ENCODE measurements at places on chromosomes 3 and 15.

GRCh38 chr3:110180733-110181132 lies 843.4 kb upstream of the DPPA4 start:
- DNase-seq, result no peak

DNA sequence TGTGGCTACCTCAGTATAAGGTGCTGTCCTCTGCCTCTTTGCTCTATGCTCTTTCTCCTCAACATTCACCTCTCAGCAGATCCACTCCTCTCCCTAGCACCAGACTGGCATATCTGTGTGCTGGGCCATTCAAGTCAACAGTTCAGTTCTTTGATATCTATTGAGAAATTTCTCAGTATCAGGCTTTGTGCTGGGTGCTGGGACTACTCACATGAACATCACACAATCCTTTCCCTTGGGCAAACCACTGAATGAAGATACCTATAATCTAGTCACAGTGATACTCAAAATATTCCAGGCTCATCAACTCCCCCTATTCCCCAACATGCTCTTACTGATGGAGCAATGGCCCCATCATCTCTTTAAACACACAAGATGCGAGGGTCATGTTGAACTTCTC lies 120.8 kb downstream of the RPL22L1 start:
- DNase-seq, result no peak

DNA sequence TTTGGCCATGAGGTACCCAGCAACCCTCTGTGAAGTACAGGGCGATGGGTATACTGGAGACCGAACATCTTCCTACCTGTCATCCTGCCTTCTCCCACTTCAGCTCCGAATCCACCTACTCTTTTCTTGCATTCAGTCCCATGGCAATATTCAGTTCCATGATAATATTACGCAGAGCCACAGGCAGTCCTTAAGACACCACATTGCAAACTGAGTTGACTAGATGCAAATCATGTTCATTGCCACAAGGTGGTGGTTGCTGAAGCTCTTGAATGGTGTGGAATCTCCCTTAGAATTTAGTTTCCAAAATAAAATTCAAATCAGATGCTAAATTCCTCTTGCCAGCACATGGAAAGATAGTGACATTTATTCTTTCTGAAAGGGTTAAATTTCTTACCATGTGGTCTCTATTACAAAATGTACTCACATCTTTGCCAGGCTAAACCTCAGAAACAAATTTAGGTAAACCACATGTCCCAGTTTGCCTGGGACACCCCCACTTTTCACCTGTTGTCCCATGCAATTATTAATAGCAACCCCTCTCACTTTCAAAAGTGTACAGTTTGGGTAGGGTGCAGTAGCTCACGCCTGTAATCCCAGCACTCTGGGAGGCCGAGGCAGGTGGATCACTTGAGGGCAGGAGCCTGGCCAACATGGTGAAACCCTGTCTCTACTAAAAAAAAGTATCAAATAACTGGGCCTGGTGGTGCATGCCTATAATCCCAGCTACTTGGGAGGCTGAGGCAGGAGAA lies 1.7 kb upstream of the NME9 start:
- DNase-seq, result no peak

GRCh38 chr15:95416576-95416975 lies 913.9 kb upstream of the NR2F2 start:
- no peak for DNase-seq

DNA sequence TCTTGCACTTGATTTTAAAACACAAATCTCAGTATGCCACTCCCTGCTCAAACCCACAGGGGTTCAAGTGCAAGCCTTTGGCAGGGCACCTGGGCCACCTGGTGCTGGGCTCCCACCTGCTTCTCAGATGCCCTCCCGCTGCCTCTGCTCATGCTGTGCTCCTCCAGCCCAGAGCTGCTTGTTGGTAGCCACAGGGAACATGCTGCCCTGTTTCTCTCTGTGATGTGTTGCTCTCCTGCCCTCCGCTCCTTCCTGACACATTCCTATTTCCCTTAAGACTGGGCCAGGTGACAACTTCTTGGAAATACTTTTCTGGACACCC lies 27.1 kb upstream of the KY start:
- DNase-seq, result no peak

- DNase-seq, result no peak
These were observed 10.8 kb upstream of the SEMA3B start for GRCh38 chr3:50258029-50258680.

GRCh38 chr3:197611255-197611654 lies 55.5 kb upstream of the BDH1 start:
- DNase-seq, result no peak

GRCh38 chr3:50028346-50028745 lies 60.4 kb upstream of the RBM5 start:
- no peak for DNase-seq

- DNase-seq, result no peak
These were observed 18.6 kb downstream of the ZDHHC19 start for GRCh38 chr3:196192524-196193051.

DNA sequence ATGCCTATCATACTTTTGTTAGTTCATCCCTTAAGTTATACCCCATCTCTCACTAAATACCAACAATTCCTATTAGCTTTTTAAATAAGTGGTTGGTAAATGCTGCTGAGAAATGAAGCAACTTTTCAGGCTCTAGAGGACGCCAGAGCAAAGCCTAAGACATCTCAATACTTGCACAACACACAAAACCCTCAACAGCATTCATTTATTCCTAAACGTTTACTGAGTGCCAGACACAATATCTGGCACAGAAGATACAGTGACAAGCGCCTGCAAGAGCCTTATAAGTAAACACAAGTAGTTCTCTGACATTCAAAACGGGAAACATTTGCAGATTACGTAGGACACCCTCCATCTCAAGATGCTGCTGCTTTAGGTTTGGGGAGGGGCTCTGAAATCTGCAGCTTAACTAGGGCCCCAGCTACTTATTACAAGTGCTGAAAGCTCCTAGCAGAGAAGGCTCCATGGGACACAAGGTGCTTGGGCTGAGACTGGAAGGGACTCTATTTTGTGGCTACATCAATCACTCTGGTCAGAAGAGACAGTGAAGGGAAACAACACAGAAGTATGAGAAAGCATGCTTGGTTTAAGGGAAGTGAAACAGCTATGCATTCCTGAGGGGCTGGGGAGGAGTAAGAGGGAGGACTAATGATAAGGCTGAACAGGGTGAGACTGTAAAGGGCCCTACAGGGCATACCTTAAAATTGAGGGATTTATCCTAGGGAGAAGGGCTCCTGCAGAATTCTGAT lies 311.3 kb downstream of the PLCL2 start:
- no peak for DNase-seq

GRCh38 chr15:56244811-56245576 lies 1.3 kb upstream of the RFX7 start:
- DNase-seq, result peak; percentile 44

DNA sequence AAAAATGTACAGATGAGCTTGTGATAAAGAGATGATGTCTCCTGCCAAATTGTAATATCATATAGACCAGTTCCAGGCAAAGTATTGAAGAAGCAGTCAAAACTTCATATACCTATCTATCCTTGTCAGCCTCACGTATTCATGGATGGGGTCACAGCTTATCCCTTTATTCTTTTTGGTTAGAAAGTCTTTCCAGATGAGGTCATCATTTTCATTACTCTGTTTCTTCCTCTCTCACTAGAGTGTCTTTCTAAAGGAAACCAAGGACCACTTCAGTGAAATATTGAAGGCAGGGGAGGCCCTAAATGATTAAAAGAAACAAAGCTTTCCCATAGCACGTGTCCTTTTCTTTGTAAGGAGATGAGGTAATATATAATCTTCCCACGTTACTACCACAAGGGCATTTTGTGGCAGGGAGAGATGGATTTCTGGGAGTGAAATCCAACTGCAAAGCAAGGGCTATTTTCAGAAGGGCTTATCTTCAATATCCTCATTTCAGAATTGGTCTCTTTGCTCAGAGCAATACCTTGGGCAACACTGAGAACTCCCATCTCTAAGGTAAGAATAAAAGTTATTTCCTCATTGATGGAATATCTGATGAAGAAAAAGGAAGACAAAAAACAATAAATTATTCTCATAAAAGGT lies 260.2 kb downstream of the TIGIT start:
- no peak for DNase-seq

DNA sequence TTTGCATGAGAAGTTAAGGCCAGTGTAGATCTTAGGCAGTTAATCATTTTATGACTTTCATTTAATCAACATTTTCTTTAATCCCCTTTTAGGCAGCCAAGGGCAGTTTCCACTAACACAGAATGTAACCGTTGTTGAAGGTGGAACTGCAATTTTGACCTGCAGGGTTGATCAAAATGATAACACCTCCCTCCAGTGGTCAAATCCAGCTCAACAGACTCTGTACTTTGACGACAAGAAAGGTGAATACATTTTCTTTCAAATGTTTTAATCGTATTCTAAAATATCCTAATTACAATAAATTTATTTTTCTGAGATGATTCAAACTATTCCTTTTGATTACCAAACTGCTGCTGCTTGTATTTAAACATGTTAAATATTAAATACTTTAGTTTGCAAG lies 843.2 kb downstream of the CADM2 start:
- no peak for DNase-seq

DNA sequence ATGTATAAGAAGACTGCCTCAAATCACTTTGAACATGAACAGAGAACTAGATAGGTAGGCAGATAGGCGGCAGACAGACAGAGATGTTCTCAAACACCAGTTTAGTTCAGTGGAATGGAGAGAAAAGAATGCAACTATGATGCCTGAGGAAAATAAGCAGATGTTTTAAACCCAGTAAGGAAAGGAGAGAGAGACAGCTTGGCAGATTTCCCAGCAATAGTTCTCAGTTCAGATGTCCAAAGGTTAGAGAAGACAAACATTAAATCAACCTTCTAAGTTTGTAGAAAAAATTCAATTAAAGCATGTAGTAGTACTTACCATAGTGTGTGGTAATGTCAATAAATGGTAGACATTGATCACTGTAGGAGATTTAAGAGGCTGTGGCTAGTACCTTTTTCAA lies 209.6 kb upstream of the PFN2 start:
- no peak for DNase-seq

GRCh38 chr3:50388016-50388719 lies 28.8 kb upstream of the TMEM115 start:
- DNase-seq, result no peak

DNA sequence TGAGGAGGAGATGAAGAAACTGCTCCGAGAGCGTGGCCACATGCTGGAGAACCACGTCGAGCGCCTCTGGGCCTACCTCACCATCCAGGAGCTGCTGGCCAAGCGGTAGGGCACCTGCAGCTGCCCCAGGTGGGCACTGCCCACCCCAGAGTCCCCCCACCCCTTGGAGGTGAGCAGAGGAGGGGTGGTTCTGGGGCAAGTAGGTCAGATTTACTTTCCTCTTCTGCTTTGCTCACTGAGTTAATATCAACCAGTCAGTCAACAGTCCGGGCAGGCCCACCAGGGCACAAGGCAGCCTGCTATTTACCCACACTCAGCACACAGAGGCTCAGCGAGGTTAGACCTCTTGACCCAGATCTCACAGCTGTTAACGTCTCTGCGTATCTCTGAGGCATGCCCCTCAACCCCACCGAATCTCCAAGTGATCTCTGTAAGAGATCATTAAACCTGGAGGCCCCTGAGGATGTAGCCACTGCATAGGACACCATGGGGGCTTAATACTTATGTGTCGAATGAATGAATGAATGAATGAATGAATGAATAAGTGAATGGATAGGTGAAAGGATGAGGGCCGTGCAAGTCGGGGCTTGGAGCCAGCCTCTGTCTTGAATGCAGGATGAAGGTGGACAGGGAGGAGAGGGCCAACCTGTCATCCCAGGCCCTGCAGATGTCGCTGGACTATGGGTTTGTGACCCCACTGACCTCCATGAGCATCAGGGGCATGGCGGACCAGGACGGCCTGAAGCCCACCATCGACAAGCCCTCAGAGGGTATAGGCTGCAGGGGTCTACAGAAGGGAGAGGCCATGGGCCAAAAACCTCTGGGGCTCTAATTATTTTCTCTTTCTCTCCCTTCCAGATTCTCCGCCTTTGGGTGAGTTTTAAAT lies 8.0 kb upstream of the ITIH3 start:
- DNase-seq, result no peak

DNA sequence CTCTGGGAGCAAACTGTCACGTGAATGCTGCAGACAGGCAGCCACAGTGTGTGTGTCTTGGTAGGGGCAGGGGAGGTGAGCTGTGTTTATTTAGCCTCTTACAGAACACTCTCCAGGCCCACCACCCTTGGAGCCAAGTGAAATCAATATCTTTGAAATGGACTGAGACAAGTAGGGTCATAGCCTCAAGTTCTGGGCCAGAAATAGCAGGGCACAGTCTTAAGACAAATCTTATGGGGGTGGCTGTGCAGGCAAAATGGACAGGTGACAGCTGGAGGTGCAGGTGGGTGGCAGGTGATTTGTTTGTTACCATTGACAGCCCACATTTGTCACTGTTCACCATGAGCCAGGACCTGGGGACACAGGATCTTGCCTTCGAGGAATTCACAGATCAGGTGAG lies 93.6 kb upstream of the NMNAT3 start:
- DNase-seq, result no peak

GRCh38 chr15:73021139-73021621 lies 31.1 kb upstream of the NEO1 start:
- DNase-seq, result no peak

GRCh38 chr3:34650131-34650530 lies 851.7 kb downstream of the PDCD6IP start:
- DNase-seq, result no peak

DNA sequence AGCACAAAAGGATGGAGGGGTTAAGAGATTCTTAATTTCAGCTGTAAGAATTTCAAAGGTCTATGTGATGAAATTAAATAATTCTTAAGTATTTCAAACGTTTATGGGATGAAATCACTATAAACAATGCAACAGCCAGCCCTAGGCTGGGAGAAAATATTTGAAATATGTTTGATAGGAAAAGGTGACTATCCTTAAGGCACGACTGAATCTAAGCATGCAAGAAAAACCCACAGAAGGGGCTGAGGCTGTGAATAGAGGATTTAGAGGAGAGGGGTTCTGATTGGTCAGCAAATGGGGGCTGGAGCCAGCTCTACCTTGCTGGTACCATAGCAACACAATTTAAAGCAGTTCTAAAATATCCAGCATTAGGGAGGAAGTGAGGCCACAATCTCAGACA lies 220.8 kb upstream of the ATP10A start:
- no peak for DNase-seq

Data from activated CD4-positive, alpha-beta T cell treated with anti-CD3 and anti-CD28 coated beads, Interleukin-2, Interleukin-6, amounts not matched to agents 100 ng/mL and 50 ng/mL, durations not matched to agents 16 hours and 8 hours (primary cell).